ENCODE measurements at places on chromosomes 11 and 22. TPM values are rescaled to one million over a fixed set of nuclear protein-coding genes. Genes with fewer than 3 reads are reported as not detected.

IFITM10 gene
- 1.6 TPM for total RNA-seq

TIGD3 gene
- 0.25 TPM for total RNA-seq

ELFN2 gene
- not detected for total RNA-seq

HEPHL1 gene
- not detected for total RNA-seq

ACTN3 gene
- 2.9 TPM for total RNA-seq

Measured in psoas muscle (tissue), 8 donors.